Spleen (tissue), 13 donors: ENCODE measurements at places on chromosomes 6 and 20.

- peak; percentile 79 for DNase-seq
Measured at GRCh38 chr20:34129518-34130162, 17.6 kb upstream of the EIF2S2 start.

GRCh38 chr20:30286157-30286556 is 971.3 kb upstream of the DEFB115 start:
- peak; percentile 77 for DNase-seq

GRCh38 chr6:154969796-154970195 is 25.3 kb upstream of the TIAM2 start:
- DNase-seq = no peak

GRCh38 chr6:157967486-157967885 is 14.2 kb upstream of the SYNJ2 start:
- no peak for DNase-seq

- DNase-seq = peak; percentile 41
Measured at GRCh38 chr20:61978491-61978890, 87.2 kb downstream of the TAF4 start.

GRCh38 chr6:42783876-42784642 is 2.2 kb downstream of the BICRAL start:
- no peak for DNase-seq

DNA sequence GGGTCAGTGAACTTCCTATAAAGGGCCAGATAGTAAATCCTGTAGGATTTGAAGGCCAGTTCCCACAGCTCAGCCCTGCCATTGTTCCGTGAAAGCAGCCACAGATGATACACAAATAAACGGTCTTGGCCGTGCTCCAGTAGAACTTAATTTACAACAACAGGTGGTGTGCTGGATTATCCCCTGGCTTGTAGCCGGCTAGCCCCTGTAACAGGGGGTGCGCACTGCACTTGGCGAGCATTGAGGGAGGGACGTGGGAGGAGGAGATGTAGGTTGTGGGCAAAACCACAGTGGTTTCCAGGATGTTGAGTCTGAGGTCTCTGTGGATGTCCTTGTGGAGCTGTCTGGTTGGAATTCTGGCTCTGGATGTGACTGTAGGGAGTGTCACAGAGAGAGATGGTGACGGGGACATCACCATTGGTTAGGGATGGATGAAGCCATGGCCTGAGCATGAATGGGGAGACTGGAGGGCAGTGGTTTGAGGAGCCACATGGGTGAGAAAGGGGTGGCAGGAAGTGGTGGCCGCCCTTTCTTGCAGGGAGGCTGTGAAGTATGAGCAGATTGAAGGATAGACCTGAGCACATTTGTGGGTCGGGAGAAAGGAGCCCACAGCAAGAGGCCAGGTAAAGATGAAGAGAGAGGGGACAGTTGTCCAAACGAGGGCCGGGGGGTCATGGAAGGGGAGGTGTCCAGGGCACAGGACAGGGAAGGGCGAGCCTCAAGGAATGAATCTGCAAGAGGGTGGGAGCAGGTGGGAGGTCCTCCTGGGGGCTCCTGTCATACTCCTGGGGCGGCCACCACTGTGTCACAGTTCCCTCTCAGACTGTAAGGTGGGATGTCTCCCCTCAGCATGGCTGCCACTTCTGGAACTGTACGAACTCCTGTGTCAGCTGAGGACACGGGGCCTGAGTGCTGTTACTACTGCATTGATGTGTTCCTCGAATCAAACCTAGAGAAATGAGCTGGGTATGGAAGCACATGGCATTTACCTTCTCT is 53.6 kb downstream of the CDH26 start:
- no peak for DNase-seq

DNA sequence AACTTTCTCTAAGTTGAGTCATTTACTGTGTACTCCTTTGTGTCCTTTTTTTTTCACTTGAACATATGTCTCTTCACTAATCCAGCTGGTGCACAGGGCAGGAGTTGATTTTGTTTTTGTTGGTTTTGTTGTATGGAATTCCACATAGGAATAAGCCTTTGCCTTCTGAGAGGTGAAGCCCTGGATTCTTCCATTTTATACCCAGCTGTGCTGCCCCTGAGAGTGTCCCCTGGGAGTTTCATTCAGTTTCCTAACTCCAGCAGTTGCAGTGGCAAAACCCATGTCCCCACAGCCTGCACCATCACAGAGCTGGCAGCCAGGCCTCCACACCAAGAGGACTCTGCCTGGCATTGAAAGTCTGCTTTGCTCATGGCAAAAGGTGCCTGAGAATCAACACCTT is 107.3 kb upstream of the SYNDIG1 start:
- no peak for DNase-seq

GRCh38 chr6:87029711-87030314 is 65.1 kb downstream of the CGA start:
- no peak for DNase-seq

GRCh38 chr6:91569071-91569470 is 982.2 kb upstream of the MAP3K7 start:
- no peak for DNase-seq

- DNase-seq = no peak
Measured at GRCh38 chr6:156511051-156511450, 266.1 kb upstream of the ARID1B start.

- DNase-seq = no peak
Measured at GRCh38 chr6:79868098-79868722, 79.1 kb downstream of the ELOVL4 start.

DNA sequence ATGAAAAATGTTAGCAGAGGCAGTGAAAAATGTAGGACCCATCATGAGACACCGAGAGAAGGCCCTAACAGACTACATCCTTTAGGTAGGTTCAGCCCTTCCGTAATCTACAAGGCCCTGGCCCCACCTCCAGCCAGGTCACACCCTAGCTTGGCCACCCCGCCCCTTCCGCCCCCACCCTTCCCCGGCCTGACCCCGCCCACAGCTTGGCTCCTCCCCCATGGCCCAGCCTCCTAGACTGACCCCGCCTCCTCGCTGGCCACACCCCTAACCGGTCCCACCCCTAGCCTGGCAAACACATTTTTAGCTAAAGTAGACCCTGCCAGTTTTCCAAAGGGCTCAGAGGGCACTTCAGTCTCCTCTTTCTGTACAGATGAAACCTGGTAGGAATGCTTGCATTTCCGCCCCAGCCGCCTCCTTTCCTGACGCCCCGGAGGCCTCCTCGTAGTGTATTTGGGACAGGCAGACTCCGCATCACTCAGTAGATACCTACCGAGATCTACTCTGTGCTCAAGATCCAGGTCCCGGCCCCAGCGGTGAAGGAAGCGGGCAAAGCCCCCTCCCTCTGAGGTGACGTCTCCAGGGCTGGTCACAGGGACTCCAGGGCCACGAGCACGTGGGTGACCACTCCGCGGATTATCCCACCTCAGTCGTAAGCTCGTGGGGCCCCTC is 443.5 kb downstream of the PREX1 start:
- DNase-seq = no peak

GRCh38 chr6:24547243-24547642 is 52.5 kb downstream of the ALDH5A1 start:
- DNase-seq = no peak

- DNase-seq = no peak
Measured at GRCh38 chr6:153553627-153554026, 422.5 kb upstream of the RGS17 start.

- no peak for DNase-seq
Measured at GRCh38 chr6:144886682-144887081, 601.5 kb downstream of the UTRN start.

DNA sequence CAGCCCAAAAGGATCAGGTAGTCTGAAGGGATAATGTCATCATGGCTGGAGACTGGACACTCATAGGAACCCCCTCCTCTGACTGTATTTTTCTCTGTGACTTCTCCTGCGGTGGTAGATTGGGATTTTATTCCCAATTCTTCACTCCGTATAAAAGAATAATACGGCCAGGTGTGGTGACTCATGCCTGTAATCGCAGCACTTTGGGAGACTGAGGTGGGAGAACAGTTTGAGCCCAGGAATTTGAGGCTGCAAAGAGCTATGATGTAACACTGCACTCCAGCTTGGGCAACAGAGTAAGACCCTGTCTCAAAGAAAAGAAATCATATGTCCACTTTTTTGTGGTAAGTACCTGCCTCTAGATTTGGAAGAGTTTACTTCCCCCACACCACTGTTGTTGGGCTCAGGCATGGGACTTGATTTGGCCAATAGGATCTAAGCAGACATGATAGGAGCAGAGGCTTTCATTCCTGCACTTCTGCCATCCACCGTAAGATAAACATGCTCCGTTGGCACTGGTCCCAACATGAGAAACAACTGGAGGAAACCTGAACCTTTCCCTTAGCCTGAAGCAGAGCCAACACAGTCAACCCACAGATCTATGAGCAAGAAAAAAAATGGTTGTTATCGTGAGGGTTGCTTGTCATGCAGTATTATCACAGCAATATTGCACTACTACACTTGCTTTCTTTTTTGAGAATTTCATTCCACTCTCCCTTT is 82.0 kb downstream of the JPH2 start:
- no peak for DNase-seq

DNA sequence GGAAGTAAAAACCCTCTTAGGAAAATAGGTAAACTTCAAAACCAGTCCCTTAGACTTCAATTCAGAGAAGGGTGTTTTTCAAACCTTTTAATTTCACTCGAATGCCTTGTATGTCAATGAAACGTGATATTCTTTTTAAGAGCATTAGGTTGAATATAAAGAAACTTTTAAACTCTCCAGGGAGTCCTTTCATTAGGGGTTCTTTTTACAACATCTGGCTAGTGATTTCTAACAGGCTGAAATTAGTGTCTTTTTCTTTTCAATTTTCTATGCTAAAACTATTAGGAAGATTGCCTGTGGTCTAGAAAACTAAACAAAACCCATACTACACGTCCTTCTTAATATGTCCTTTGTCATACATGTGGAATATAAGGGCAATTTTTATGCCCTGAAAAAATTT is 569.7 kb upstream of the CITED2 start:
- DNase-seq = no peak

GRCh38 chr20:63344616-63345327 is 16.4 kb downstream of the CHRNA4 start:
- DNase-seq = peak; percentile 56

DNA sequence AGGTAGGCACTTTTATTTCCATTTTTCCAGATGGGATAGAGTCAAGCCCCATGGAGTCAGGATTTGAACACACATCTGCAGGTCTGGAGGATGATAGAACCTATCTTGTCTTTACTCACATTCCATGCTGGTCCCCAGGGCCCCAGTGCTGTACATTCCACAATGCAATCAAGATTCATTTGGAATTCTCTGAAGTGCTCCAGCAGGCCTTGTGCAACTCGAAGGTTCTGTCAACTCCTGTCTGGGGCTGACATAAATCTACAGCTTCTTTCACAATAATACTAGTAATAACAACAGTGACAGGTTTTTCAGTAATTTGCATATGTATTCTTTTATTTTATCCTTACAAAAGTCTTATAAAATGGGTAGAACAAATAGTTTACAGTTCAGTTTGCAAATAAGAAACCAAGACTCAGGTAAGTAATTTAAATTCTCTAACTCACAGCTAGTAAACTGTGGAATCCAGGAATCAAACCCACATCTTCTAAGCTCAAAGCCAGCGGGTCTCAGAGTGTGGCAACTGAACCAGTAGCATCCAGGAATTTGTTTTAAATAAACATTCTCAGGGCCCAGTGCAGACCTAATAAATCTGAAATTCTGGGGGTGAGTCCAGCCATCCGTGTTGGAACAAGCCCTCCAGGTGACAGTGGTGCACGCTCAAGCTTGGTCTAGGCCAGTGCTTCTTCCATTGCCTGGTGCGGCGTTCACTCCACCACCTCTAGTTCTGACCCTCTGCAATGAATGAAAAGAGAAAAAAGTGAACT is 137.0 kb upstream of the TNFAIP3 start:
- DNase-seq = no peak

GRCh38 chr6:66199171-66199570 is 492.1 kb upstream of the EYS start:
- DNase-seq = no peak
